Activated T-helper 17 cell treated with anti-CD3 and anti-CD28 coated beads, Interleukin-2, amount 50 U/mL, for 72 hours (primary cell): ENCODE measurements at places on chromosomes 11 and 22. TPM values are rescaled to one million over a fixed set of nuclear protein-coding genes. Genes with fewer than 3 reads are reported as not detected.

Gene BRSK2
- total RNA-seq, result 3.3 TPM

Gene GRK2
- total RNA-seq, result 197 TPM

Gene OR56A1
- not detected for total RNA-seq

Gene GAB2
- 11.4 TPM for total RNA-seq

Gene TPH1
- total RNA-seq, result 0.24 TPM

Gene GGTLC3
- total RNA-seq, result not detected

DNA sequence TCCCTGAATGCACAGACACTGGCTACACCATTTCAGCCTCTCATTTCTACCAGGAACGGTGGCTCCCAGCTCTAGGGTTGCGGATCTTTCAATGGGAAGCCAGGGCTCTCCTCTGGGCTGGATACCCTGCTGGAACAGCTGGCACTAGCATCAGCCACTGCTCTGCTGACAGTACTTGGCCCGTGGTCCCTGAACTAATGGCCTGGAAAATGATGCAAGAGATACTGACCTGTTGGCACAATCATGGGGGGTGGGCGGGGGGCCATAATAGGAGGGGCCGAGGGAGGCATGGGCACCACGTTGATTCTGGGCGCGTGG, 10.7 kb upstream of the TBC1D10A start:
- no peak for ATAC-seq

DNA sequence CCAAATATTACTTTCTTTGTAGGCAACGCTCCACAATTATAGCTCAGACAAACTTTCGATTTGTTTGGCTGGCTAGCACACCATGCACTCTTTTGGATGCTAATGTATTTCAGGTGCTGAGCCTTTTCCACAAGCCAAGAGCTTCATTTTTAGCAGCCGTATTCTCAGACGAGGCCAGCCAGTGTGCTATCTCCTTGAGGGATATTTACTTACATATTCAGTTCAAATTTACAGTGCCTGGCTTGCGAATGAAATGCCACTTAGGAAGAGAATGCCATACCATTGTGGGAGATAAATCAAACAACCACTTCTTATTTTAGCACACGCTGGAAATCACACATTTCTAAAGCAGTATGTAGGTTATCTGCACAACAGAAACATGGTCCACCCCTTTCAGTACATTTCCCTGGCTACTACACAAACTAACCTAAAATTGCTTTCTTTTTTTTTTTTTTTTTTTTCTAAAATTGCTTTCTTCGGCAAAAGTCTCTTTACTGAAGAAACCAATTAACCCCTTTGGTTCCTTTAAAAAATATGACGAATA, 236.9 kb downstream of the CADM1 start:
- no peak for ATAC-seq

DNA sequence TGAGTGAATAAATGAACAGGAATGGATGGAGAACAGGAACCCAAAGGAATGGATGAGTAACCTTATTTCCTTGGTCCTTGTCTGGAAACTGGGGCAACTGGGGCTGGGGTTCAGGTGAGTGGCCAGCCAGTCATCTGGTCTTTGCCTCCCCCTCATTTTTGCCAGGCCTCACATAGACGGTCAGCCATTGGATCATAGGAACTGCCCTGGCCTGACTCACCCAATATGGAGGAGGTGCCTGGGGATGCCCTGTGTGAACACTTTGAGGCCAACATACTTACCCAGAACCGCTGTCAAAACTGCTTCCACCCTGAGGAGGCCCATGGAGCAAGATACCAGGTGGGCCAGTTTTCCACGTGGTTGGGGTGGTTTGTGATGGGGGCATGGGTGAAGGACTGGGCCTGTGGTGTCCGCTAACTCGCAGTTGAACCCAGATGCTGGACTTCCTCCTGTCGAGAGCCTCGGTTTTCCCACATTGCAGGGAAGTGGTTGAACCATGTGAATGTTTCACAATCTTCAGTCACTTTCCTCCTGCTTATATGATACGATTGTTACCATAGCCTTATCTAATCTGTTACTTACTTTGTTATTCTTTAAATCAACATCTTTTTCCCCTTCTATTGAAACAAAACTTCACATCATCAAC, 4.4 kb downstream of the TRIOBP start:
- no peak for ATAC-seq
